A549 (cell line): ENCODE measurements at places on chromosomes 13 and 19. TPM values are rescaled to one million over a fixed set of nuclear protein-coding genes. Genes with fewer than 3 reads are reported as not detected.

The MAU2 gene
- 10.0 to 11.6 TPM (median 11.5 TPM) in 3 replicates for polyA plus RNA-seq

The SIGLECL1 gene
- polyA plus RNA-seq, result not detected in 3 replicates

The ZNF709 gene
- polyA plus RNA-seq, result 0.04 to 0.10 TPM in 2 of 3 replicates, not detected in the other

The ERICH4 gene
- 0.10 TPM in 1 of 3 replicates, not detected in the others for polyA plus RNA-seq

- DNase-seq, result no peak
Observed at GRCh38 chr13:43648733-43649132, 138.0 kb downstream of the ENOX1 start.

GRCh38 chr13:66644855-66645460, 585.2 kb downstream of the PCDH9 start:
- no peak for DNase-seq

DNA sequence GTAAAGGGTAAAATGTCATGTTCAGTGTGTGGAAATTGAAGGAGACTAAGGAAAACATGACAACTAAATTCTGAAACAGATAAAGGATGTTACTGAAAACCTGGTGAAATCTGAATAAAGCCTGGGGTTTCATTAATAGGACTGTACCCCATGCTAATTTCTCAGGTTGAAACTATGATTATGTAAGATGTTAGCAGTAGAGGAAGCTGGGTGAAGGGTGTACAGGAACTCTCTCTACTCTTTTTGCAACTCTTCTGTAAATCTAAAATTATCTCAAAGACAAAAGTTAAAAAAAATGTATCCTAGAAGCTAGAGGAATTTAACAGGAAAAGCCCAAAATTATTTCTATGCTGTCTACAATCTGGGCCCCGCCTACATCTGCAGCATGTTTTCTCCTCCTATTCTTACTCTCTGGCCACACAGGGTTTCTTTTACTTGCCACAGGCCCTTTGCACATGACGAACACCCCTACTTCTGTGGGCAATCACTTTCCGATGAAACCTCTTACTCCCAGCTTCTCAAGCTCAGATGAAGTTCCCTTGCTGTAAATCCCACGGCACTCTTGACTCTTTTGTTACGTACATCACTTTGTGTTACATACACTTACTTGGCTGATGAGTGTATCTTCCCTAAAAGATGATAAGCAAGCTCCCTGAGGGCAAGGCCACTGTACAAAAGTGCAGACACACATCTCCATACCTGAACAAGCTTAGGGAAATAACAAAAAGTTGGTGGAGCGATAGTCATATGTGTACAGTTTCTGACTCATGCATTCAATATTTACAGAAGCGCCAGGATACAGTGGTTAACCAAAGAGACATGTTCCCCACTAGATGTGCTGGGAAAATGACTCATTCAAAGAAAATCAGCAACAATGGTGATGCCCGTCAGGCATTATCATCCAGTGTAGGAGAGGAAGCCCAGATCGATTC, 32.6 kb downstream of the RUBCNL start:
- DNase-seq, result peak; percentile 50

GRCh38 chr13:26246154-26246553, 7.8 kb upstream of the CDK8 start:
- DNase-seq, result no peak

- DNase-seq, result no peak
Observed at GRCh38 chr13:30078059-30078458, 227.6 kb upstream of the UBL3 start.

DNA sequence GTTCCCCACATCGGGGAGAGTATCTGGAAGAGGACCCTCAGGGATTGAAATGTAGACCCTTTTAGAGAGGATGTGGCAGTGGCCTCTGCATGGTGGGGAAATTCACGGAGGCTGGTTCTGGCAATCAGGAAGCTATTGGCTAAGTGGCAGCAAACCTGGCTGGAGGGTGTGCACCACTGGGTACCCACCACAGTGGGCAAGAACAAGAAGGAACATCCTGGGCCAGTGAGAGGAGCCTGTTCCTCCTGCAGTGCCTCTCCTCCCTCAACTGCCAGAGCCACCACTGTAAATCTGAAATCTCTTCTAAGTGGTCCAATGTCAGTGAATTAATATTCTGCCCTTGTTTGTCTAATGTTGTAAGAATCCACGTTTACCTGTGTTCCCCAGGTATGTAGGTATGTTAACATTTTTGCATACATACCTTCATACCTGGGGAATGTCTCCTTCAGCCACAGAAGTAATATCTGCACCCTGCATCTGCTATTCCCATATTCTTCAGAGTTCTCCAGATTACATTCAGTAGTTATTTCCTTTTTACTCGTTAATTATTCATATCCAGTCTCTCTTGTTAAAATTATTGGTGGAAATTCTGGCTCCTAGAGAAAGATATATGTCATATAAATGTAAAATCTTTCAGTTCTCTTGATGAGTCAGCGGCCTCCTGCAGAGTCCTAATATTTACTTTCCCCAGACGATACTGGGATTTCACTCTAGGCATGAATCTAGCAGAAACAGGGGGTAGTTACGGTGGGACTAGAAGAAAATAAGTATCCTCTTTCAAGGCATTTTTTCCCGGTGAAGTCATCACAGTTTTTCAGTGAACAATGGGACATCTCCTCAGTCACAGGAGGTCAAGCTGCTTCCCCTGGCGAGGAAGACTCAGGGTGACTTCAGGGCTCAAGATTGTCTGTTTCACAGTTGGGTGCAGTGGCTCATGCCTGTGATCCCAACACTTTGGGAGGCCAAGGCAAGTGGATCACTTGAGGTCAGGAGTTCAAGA, 148.3 kb downstream of the MYO16 start:
- peak; percentile 47 for DNase-seq

DNA sequence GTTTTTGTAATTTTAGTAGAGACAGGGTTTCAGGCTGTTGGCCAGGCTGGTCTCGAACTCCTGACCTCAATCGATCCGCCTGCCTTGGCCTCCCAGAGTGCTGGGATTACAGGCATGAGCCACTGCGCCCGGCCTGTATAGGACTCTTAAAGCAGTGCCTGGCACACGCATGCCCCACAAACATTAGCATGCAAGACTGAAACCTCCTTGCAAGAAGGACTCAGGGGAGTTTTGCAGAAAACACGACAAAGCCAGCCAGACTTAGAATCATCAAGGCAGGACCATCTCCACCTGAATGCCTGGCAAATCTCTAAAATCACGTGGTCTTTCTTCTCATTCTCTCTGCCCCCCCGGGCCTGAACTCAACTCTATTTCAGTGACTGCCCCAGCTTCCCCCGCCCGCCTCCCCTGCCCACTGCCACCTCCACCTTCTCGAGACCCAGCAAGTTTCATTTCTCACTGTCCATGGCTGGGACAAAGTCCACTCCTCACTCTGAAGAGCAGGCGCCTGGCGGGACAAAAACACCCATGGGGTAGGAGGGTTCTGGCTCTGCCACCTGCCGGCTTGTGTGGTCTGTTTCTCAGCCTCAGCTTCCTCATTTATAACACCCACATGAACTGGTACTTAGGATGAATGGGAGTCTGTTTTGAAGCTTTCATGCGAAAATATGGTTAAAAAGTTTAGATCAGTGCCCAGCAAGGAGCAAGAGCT, 2.4 kb downstream of the TICAM1 start:
- DNase-seq, result no peak

- DNase-seq, result peak; percentile 7
Observed at GRCh38 chr13:25295228-25295627, 6.2 kb upstream of the NUP58 start.

- no peak for DNase-seq
Observed at GRCh38 chr13:19955873-19956559, 2.5 kb upstream of the ZMYM2 start.

GRCh38 chr19:16888629-16889365, at the start of gene F2RL3:
TSS of gene F2RL3 (plus strand) at chr19:16888999. CDS start at chr19:16889190, 191 bp downstream.
- no peak for DNase-seq

DNA sequence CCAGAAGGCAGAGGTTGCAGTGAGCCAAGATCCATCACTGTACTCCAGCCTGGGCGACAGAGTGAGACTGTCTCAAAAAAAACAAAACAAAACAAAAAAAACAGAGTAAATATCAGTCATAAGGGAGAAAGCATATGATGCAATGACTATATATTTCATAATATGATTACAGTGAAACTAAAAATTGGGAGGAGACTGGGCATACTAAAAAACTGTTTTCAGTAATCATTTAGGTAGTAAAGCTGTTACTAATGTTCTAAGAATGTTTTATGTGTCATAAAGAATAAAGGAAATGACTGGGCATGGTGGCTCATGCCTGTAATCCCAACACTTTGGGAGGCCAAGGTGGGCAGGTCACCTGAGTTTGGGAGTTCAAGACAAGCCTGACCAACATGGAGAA, 15.9 kb downstream of the ZNF573 start:
- DNase-seq, result no peak

DNA sequence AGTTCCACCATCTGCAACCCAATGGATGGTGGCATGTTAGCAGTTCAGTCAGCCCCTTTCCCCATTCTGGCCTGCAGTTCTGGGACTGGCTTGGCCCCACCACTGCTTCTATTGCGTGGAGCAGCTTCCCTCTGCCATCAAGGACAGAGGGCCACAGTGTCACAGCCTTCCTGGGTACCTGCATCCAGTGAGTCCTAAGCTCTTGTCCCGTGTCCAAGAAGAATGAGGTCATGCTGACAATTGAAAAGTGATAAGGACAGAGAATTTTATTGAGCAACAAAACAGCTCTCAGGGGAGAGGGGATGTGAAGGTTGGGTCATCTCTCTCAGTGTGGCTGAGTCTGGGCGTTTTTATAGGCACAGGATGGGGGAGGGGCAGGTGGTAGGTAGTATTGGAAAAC, 33.5 kb upstream of the SIN3B start:
- DNase-seq, result no peak

GRCh38 chr19:49196527-49197240, 39.1 kb downstream of the TRPM4 start:
- no peak for DNase-seq

DNA sequence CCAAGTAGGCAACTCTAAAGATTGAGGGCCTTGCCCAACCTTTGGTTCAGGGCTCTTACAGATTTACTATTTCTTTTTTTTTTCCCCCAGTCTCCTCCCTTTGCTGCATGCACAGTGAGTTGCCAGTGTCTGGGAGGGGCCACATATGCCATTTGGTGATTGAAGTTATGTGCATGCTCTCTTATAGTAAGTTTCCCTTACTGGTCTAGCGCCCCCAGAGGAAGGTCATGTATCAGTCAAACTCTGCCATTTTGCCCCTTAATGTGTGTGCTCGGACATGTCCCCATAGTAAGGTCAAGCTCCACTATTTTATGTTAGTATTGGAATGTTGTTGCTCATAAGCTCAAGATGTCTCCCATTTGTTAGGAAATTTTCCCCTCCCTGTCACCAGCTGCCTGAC, 1138.0 kb upstream of the SLC10A2 start:
- DNase-seq, result peak; percentile 3

GRCh38 chr13:20706661-20707060, 3.2 kb downstream of the IL17D start:
- no peak for DNase-seq

DNA sequence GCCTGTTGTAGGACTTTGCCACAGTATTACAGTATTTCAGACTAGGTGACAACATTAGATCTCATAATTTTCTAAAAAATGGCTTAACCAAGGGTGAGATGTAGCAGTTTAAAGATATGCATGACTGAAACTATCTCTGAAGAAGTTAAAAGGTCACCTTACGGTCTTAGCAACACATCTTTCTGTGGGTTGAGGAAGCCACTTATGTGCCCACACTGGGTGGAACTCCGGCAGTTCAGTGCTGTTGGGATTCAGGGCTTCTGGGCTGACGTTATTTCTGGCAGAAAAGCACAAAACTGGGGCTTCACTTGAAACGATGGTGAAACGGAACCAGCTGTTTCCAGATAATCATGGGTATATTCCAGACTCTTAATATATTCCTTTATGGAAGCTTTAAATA, 697.3 kb downstream of the PCDH9 start:
- no peak for DNase-seq

DNA sequence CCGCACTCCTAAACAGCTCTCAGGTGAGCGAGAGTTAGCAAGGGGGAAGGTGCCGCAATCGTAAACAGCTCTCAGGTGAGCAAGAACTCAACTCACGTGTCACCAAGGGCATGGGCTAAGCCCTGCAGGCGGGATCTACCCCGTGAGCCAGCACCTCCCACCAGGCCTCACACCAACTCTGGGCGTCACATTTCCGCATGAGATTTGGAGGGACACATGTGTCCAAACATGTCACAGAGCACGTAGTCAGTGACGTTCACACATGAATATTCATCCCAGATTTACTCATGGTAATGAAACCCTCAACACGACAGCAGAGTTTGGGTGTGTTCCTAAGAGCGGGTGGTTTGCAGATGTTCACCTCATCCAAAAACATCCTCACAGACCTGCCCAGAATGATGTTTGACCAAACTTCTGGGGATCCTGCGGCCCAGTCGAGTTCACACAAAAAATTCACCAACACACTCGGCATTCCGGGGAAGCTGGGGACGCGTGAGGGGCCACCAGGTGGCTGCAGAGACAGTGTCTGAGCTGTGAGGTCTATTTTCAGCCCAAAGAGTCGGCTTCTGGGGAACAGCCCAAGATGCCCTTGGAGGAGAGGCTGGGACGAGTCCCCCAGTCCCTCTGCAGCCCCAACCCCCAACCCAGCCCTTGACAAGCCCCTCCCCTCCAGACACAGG, 19.6 kb downstream of the C2CD4C start:
- no peak for DNase-seq

DNA sequence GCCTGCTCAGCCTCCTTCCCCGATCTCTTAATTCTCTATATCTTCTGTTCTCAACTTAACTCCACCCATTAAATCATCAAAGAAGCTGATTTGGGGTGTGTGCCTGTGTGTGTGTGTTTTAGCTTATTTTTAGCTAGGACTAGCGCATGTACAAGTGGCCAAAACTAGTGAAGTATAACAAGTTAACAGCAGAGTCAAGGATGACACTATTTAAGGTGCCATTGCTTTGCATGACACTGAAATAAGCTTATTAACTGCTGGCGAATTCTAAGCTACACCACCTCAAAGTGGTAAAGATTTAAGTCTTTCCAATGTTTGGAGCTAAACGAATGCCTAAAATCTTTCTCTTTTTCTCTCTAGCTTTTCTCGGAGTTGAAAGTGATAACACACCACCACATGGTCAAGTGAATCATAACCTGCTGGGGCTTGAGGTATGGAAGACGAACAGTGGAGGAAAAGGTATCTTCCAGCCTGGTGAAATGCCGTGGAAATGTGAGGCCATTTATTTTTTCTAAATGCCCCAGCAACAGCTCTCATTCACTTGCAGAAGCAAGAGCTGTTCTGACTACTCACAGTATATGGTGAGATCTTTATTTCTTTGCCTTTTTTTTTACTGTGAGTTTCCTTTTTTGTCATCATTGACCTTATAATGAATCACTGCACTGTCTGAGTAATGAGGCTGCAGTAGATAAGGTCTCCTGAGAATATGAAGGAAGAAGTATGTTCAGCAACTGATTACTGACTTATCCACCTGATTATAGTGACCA, 570.3 kb downstream of the PCDH9 start:
- DNase-seq, result no peak

DNA sequence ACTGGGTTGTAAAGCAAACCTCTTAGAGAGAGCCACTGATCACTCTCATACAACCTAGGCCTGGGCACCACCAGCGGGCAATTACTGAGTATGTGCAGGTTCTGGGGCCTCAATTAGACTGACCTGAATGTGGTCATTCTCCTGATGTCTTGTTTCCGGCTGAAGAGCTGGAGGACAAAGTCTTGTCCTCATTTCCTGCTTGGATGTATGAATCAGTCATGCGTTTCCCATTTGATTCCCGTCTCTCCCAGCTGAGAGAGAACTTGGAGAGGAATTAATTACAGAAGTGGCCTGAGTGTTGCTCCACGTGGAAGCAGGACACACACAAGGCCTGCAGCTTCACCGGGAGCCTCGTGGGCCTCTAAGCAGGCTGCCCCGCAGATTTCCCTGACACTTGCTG, 799.3 kb upstream of the ARGLU1 start:
- no peak for DNase-seq
